ENCODE measurements at places on chromosomes 5 and 9.

DNA sequence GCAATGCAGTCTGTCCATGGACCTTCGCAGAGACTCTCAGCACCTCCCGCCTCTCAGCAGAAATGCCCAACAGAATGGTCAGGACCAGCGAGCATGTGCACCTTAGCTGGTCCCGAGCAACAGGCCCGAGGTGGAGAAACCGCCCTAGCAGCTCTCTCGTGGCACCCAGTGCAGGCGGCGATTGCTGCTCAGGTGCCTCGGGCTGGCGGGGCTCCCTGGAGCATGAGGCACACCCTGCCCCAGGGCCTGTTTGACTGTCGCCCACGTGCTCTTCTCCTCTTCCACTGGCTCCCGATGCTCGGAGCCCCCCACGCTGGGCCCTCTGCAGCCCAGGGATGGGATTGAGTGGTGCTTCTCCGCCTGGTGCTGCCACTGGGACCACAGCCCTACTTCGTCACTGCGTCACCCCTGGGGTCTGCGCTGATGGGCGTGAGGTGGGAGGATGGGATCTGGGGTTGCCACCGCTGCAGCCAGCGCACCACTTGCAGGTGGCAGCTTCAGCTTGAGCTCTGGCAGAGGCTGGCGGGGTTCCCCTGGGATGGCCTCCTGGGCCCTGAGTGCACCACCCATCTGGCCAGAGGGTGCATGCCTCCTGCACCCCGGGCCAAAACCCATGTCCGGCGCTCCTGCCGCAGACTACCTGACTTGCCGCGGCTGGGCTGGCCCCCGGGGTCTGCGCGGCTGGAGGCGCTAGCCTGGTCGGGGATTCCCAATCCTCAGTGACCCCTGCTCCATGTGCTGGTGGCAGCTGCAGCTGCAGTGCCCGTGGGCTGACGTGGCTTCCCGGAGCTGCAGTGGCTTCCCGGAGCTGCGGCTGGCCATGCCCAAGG is 244.2 kb downstream of the FOXD4L6 start:
- DNase-seq: no peak

DNA sequence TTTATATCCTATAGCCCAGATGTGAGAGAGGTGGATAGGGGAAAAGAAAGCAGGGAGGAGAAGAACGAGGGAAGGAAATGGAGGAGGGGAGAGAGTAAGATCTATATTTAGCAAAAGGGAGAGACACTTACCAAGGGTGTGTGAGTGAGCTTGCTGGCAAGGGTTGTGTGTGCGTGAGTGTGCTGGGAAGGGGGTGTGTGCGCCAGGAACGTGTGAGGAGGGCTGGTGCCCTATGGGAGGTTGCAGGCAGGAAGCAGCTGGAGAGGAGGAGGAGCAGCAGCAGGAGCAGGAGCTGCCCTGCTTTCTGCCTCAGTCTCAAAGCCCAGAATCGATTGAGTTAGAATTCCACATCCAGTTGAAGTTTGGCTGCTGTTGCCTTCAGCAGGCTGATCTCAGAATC is 148.3 kb upstream of the RUSC2 start:
- DNase-seq: no peak

GRCh38 chr9:131288217-131288616 is 1.3 kb upstream of the PLPP7 start:
- no peak for DNase-seq

DNA sequence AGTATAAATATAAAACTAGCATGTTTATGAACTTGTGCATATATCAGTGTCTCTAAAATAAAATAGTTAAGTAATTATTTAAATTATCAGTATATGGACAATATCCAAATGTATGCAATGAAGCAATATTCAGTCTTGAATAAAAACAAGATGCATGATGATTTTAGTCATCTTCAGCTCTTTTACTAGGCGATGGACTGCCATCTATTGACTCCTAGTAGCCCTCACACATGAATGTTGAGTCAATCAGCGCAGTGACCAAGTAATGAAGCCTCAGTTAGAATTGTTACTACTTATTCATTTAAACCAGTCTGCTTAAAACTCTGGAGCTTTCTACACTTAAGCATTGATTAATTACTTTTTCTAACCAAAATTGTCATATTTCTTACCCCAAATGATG is 92.9 kb upstream of the GRHPR start:
- no peak for DNase-seq

DNA sequence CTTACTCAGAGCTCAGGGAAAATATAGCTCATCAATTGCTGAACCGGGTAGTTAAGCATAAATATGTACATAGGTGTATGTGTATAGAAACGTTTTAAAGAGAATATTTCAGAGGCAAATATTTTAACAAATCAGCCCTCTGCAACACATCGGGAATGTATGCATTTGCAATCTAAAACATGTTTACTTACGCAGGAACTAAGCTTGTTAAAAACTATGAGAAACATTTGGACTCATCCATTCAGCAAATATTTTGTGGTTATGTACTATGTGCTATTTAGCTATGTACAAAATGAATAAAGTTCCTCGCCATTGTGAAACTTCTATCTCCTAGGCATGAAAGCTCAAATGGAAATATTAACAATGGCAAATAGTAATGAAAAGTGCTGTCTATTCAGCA is 469.9 kb downstream of the ARHGEF28 start:
- DNase-seq: no peak

DNA sequence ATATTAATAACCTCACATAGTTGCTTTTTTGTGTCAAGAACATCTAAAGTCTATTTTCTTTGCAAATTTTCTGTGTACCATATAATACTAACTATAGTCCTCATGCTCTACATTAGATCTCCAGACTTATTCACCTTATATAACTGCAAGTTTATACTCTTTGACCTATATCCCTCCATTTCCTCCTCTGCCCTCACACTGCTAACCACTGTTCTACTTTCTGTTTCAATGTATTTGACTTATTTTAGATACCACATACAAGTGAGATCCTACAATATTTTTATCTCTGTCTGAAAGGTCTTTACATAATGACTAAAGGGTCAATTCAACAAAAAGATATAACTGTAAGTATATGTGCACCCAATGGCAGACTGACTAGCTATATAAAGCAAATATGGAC is 789.7 kb upstream of the ZNF608 start:
- DNase-seq: no peak

GRCh38 chr5:2910401-2911175 is 159.1 kb upstream of the IRX2 start:
- DNase-seq: no peak

DNA sequence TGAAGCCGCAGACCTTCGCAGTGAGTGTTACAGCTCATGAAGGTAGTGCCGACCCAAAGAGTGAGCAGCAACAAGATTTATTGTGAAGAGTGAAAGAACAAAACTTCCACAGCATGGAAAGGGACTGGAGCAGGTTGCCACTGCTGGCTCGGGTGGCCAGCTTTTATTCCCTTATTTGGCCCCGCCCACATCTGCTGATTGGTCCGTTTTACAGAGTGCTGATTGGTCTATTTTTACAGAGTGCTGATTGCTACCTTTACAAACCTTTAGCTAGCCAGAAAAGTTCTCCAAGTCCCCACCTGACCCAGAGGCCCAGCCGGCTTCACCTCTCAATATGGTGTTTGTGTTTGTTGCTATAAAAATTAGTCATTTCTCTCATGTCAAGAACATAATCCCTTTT is 49.7 kb downstream of the RECK start:
- no peak for DNase-seq

DNA sequence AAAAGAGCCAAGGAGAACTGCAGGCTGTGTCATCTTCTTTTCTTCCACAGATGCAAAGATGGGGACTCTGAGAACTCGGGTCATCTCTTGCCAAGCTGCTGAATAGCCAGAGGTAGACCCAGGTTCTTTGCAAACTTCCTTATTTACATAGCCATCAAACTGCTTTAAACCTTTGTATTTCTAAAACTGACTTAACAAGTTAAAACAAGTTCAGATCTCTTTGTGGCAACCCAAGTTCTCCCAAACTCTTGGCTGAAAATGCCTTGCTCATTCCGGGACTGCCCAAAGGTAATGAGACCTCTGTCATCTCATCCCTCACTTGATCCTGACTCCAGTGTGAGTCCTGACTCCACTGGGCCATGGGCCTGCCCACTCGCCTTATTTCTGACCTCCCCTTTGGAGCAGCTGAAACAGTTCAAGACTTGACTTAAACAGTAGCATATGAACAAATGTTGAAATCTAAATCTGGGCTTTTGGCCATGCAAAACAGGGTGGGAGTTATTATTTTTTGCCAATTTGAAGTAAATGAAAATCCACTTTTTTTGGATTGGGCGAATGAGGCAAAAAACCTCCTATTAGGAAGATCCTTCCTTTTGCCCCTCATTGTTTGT is 50.6 kb downstream of the FBXL7 start:
- DNase-seq: no peak

- no peak for DNase-seq
Measured at GRCh38 chr9:70030156-70030555, 13.5 kb upstream of the MAMDC2 start.

DNA sequence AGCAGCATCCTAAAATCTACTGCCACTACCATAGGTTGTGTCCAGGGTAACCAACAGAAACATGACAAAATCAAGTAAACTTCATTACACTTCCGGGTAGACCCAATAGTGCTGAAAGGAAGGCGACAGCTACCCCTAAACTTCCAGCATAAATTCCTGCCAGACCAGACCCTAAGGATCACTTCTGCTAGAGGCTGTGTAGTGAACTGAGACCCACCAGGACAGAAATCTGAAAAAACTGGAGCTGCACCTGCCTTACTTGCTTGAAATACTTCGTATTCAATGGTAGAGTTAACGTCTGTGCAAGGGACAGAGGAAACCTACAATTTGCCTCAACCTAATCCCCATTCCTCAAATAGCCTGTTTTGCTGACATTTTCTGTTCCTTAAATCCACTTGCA is 1.0 kb upstream of the SECISBP2 start:
- no peak for DNase-seq

DNA sequence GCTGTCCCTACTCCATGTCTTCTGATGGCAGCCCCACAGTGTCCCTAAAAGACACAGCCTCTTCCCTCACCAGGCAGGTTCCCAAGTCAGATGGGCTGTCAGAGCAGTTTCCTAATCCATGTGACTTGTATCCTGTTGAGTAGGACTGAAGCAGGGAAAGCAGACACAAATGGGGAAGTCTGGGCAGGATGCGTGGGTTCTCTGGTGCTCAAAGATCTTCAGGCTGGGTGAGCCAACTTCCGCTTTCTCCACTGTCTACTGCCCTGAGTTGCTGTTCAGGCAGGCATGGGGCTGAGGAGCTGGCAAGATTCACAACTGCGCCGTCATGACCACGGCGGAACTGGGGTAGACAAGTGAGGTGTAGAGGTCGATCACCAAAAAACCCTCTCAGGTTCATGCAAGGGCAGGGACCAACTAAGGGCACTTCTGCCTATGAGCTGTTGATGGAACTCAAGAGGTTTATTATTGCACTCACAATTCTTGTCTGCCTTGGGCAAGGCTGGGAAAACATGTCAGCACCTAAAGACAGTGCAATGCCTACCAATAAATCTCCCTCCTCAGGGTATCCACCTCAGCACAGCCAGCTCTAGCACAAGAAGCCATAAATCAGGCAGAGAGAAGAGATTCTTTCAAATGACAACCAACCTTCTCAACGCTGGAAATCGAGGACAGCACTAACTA is 83.4 kb downstream of the RAPGEF1 start:
- DNase-seq: peak; percentile 20

GRCh38 chr9:129506892-129507291 is 114.0 kb downstream of the C9orf50 start:
- no peak for DNase-seq

DNA sequence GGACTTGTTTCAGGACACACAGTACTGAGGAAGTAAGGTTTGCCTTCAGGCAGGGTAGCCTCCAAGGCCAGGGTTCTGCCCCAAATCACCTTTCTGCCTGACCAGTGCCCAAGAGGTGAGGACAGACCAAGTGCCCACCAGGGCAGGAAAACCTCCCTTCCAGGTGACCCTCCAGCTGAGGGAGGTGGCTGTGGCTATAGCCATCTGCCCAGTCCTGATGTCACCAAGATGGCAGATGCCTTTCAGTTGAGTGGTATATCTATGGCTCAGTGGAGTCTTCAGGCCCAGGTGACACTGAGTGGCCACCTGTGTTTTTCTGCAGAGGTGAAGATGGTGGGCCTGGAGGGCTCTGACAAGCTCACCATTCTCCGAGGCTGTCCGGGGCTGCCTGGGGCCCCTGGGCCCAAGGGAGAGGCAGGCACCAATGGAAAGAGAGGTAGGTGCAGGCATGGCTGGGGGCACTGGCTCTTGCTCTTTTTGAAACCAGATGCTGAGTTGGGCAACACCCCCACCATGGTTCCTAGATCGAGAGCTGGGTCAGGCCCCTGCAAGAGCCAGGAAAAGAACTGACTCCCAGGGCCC is 1.7 kb downstream of the FCN2 start:
- no peak for DNase-seq

- DNase-seq: no peak
Measured at GRCh38 chr5:177097016-177097985, 10.6 kb downstream of the FGFR4 start.

GRCh38 chr5:935510-936084 is 42.9 kb downstream of the TRIP13 start:
- DNase-seq: no peak

GRCh38 chr5:149682532-149683075 is 47.5 kb upstream of the PPARGC1B start:
- DNase-seq: no peak

DNA sequence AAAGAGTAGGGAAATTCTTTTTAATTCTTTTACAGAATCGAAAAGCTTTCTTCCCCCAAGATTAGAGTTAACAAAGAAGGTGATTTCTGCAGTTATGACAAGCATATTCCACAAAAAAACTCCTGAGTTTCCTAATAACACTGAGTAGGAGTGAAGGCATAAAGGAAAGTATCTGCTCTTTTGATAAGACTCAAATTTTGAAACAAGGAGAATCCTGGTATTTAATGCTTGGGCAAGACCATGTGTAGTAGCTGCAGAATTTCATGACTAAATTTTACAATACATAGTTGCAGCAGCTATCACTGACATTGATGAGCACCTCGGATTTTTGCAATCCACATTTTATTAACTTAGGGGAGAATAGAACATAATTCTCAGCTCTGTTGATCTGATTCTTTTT is 92.6 kb downstream of the MARCHF3 start:
- no peak for DNase-seq

DNA sequence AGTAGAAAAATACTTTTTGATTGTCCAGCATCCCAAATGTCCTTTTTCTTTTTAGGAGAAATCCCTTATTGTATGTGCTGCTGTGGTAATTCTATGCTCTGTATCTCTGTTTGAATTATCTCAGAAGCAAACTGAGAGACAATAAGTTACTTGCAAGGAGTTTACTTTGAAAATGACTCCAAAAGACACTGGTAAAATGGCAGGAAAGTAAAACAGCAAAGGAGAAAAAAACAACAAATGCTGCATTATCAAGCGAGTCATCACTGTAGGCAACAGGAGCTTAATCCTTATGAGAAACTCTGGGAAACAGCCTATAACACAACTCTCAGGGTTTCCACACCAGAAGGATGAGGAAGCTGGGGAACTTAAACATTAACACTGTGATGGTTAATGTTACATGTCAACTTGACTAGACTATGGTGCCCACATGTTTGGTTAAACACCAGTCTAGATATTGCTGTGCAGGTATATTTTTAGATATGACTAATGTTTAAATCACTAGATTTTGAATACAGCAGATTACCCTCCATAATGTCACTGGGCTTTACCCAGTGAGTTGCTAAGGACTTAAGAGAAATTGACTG is 92.6 kb upstream of the GAS1 start:
- DNase-seq: no peak
